ENCODE measurements at places on chromosomes 13 and 19.

DNA sequence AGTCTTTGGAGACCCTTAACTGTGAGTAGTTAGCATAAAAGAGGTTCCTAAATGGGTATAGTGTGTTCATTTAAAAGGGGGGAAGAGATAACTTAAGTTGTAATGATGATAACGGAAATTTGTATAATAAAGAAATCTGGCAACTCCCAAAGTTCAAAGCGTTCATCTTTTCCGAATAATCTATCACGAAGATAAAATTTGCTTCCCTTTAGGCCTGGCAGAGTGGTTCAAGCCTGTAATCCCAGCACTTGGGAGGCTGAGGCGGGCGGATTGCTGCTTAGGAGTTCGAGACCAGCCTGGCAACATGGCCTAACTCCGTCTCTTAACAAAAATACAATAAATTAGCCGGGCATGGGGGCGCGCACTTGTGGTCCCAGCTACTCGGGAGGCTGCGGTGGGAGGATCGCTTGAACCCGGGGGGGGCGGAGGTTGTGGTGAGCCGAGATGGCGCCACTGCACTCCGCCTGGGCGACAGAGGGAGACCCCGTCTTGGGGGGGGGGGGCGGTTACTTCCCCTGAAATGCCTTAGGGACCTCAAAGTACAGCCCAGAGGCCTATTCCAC is 934 bp downstream of the N4BP2L2 start:
- DNase-seq: peak; percentile 16

- no peak for DNase-seq
Measured at GRCh38 chr19:3673506-3674439, 26.5 kb downstream of the PIP5K1C start.

- no peak for DNase-seq
Measured at GRCh38 chr13:36764957-36765356, 54.1 kb upstream of the RFXAP start.

GRCh38 chr19:34232566-34233481 is 21.5 kb upstream of the GARRE1 start:
- DNase-seq: peak; percentile 68

GRCh38 chr19:39341129-39341718 is 997 bp upstream of the SAMD4B start:
- no peak for DNase-seq

GRCh38 chr13:114064450-114065140 is 67.8 kb downstream of the RASA3 start:
- DNase-seq: peak; percentile 80

DNA sequence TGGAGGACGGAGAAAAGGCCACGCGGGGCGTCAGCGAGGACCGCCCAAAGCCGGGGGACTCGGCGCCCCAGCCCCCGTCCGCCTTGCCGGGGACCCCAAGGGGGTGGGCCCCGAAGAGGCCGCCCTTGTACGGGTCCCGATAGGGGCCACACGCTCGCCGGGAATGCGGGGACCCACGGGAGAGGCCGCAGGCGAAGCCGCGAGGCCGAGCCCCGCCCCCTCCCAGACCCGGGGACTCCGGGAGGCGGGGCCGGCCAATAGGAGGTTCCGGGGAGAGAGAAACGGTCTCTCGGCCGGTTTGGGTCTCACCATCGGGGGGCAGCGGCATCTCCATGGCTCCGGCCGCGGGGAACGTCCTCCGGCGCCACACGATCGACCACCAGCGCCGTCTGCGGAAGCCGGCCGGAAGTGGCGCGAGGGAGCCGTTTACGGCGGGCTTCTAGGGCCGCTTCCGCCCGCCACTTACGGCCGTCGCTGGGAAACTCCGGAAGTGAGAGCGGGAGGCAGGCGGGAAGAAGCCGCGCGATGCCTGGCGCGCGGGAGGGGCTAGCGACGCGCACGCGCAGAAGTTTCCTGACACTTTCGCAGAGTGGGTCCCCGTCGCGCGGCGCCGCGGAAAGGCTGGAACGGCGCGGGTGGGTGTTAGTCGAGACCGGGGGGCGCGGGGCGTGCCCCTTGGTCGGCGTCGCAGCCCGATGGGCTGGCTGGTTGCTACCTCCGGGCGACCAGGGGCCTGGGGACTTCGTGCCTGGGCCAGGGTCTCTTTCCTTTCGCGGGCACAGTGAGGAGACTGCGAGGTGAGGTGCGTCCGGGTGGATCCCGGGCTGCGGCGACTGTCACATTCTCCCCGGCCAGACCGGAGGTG is at the start of gene CHERP:
CHERP (minus strand) TSS at position 393 of the 865 bp plus-strand sequence; CDS start at position 334, 59 bp downstream.
- DNase-seq: peak; percentile 91

- DNase-seq: no peak
Measured at GRCh38 chr13:50016444-50016843, 1.2 kb downstream of the KCNRG start.

DNA sequence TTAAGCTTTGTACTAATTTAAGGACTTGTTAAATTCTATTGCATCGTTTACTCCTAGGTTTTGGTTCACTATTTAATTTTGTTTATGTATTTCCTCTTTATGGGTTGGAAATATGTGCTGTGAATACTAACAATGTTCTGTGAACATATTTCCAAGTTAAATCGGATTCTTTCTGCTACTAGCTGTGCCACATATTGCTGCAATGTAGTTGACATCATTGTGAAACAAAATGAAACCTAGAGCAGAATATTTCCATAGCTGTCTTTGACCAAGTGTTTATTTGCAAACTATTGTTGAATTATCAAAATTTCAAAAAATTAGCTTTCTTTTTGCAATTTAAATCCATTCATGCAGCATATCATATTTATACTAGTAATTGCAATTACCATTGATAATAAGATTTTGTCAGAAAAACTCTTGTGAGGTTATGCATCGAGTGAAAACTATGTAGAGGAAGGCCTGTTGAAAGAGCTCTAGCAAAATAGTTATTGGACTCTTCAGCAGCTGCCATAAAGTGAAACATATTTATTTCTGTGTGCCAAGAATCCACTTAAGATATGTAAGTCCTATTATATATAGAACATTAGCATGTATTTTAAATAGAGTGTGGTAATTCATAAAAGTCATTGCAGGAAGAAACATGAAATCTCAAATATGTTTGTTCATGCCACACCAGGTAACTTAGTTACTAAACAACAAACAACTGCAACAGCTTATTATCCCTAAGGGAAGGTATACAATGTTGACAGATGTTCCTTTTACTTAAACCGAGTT is 575.1 kb downstream of the SLITRK6 start:
- DNase-seq: peak; percentile 19

DNA sequence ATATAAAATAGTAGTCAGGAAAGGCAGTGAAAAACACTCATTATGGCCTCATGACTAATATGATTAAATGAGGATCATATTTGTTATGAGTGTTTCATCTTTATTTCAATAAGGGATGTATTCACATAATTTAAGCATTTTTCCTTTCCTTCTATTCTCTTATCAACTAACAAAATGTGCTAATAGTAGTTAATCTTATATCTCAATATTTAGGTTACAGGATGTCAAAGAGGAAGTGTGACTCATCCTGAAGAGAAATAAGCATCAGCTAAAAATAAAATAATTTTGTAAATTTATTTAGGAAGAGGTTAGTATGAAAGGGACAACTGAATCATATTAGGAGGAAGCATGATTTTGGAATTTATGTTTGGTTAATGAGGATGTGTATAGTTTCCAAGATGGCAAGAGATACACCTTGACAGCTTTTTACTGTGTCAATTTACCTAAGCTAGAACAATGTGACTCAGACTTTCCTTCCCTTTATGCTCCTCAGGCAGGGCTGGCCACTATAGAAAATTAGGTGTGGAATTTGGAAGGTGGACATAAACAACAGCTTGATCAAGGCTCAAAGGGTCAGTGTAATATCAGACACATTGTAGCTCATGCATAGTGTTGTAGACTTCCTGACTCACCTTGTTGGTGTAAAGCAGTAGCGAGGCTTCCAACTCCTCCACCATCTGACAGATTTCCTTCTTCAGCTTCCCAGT is 172.7 kb downstream of the SLITRK1 start:
- no peak for DNase-seq

DNA sequence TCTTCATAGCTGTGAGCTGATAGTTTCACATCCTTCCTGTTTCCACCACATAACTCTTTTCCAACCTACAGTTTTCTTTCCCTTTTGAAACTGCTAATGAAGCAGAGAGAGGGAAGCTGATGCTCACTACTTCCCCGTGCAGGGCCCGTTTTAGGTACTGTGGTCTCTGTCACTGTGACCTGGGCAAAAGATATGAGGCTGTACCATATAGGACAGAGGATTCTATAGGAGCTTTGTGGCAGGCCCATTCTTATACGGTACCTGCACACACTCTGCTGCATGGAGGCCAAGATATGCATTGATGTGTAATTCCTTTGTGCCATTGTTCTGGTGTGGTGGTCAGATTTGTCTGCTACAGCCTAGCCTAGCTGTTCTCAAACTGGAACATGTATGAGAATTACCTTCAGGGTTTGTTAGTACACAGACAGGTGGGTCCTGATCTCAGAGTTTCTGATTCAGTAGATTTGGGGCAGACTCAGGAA is 577.3 kb downstream of the LMO7 start:
- no peak for DNase-seq

DNA sequence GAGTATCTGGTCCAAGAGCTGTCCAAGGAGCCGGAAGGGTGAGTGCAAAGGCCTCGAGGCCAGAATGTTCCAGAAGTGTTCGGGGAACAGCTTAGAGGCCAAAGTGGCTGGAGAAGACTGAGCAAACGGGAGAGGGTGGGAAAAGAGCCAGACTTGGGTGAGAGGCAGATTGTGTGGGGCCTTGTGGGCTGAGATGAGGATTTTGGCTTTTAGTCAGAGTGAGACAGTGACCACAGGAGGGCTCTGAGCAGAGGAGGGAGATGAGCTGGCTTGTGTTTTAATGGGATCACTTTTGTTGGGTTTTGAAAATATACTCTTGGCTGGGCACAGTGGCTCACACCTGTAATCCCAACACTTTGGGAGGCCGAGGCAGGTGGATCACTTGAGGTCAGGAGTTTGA is 5.6 kb downstream of the NANOS2 start:
- DNase-seq: no peak

- DNase-seq: peak; percentile 90
Measured at GRCh38 chr19:9075064-9075949, 11.6 kb upstream of the OR1M1 start.

DNA sequence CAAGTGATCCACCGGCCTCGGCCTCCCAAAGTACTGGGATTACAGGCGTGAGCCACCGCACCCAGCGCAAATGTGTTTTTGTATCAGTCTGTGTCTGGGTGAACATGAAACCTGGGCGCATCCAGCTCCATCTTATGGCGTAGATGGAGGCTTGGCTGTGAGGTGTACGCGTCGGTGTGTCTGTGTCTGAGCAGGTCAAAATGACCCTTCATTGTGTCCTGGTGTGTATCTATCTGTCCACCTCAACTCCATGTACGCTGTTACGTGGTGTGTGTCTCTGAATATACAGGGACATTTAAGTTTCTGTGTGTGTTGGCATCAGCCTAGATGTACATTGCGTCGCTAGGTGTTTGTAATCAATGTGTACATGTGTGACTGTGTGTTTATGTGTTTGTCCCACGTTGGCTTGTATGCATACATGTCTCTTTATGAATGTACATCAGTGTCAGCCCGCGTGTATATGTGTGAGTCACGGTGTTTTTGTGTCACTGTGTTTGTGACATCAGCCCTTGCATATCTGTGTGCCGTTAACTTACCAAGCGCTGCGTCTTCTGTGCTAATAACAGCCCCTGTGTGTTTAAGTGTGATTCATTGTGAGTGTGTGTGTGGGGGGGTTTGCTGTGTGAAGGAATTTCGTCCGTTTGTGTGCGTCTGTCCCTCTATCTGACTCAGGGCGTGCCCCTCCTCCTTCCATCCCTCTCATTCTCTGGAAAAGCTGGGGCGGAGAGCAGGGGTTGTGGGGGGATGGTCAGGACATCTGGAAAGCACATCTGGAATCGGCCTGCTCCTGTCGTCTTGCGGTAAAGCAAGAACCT is 6.4 kb downstream of the AXL start:
- DNase-seq: peak; percentile 77

DNA sequence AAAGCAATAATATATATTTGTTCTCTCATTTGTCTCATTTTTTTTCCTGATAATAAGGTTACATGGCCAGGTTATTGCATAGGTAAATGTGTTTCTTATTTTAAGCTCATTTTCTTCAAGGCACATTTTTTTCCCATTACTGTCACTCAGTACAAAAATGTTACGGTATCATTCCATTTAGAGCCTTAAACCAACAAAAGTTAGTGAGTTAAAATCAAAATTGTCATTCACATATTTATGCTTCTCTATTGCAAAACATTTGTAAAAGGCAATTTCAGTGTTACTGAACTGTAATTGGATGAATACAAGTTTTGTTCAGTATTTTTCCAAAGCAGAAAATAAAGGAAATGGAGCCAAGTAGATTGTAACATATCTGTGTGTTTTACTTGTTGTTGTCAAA is 117.6 kb upstream of the MAB21L1 start:
- DNase-seq: no peak
